ENCODE measurements at places on chromosomes 4 and X.

- no peak for DNase-seq
Observed at GRCh38 chrX:17859609-17860178, 1.4 kb downstream of the RAI2 start.

DNA sequence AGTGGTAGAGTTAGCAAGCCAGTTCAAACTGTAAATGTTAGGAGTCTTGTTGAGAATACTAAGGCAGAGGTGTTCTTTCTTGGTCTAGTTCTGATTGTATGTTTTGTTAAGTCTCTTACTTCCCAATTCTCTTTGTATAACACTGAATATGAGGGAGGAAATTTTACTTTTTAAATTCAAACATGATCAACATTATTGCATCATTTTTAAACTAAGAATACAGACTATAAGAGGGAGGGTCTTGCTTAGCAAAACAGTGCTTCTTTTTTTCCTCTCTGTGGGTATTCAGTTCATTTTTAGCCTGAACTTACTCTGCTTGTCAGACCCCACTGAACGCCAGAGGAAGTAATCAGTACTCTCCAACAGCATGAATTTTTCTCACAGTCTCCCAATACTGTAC, 198.0 kb downstream of the GABRG1 start:
- DNase-seq, result no peak

- DNase-seq, result no peak
Observed at GRCh38 chr4:2858451-2859217, 15.0 kb downstream of the ADD1 start.

GRCh38 chrX:150990910-150991309, 7.8 kb downstream of the HMGB3 start:
- DNase-seq, result no peak

DNA sequence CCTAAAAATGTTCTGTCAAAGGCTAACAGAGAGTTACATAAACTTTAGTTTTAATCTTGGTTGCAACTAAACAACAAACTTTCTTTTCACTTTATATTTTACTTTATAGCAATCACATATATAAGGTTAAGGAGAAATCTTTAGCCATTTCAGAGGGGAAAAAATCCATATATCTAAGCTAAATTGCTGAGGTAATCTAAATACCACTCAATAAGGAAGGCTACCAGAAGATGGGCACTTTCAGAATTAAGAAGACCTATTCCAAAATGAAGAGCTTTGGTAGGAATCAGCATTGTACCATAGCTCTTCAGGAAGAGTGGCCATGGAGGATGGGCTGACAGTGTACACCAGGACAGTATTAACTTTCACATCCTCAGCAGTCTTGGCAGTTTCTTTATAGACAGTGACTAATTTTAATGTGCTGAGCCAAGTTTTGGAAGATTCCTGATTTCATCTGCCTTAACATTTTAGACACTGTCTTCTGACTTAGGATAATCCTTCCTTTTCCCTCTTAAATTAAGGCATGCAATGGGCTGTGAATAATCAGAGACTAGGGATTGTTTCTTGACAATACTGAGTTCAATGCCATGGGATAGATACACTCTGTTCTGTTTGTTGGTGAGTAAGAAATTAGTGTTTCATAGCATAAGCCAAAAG, 7.1 kb downstream of the FAT4 start:
- no peak for DNase-seq

GRCh38 chr4:109334129-109335105, 32.0 kb upstream of the COL25A1 start:
- no peak for DNase-seq

GRCh38 chr4:47383829-47384427, 79.6 kb downstream of the COMMD8 start:
- DNase-seq, result no peak

GRCh38 chr4:56742080-56742871, 61.2 kb upstream of the HOPX start:
- no peak for DNase-seq

GRCh38 chr4:188147776-188148175, 8.5 kb downstream of the TRIML1 start:
- DNase-seq, result no peak

All from NK-92 treated with Interleukin-12 subunit alpha and Interleukin-12 subunit beta, amount 100 ng/mL, for 24 hours (cell line).